Stimulated activated CD4-positive, alpha-beta T cell treated with anti-CD3 and anti-CD28 coated beads, TNF-alpha, amount 100 ng/mL, for 1 hour (primary cell): ENCODE measurements at places on chromosomes 2 and 18.

- DNase-seq = no peak
Measured at GRCh38 chr2:70613521-70613920, 59.9 kb upstream of the TGFA start.

DNA sequence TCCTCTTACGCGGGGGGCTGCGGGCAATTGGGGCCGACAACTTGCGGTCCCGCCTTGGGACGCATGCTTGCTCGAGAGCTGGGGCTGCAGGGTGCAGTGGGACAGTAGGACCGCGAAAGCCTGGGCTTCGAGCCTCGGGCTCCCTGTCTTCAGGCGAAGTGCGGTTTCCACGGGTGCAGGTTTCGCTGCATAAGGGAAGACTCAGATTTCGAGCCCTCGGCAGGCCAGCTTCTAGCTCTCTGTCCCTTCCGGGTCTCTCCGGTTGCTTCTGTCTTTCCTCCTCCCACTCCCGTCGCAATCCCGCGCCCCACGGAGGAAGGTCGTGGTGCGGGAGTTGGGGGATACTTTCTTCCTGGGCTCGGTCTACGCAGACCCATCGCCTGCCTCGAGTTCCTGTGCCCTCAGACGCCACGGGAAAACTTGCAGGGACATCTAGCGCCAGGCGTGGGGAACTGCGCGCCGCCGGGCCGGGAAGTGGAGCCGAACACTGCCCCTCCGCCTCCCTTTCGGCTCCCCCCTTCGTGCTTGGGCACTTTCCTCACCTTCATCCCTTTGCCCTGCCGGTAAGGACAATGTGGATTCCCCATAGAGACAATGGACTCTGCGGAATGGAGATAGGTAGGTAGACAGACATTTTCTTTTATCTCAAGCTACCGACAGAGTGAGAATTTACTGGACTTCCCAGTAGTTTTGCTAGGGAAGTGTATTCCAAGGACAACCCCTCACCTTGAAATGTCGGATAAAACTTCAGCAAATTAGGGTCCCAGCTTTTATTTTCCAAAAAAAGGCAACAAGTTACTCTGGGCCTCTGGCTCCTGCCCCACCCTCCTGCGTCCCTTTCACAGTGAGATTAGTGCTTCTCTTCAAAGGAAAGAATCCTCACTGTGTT lies 4.2 kb upstream of the HOXD13 start:
- no peak for DNase-seq

- DNase-seq = no peak
Measured at GRCh38 chr2:241775223-241776177, 1.1 kb upstream of the GAL3ST2 start.

- DNase-seq = no peak
Measured at GRCh38 chr2:182818925-182819324, 47.5 kb downstream of the FRZB start.

DNA sequence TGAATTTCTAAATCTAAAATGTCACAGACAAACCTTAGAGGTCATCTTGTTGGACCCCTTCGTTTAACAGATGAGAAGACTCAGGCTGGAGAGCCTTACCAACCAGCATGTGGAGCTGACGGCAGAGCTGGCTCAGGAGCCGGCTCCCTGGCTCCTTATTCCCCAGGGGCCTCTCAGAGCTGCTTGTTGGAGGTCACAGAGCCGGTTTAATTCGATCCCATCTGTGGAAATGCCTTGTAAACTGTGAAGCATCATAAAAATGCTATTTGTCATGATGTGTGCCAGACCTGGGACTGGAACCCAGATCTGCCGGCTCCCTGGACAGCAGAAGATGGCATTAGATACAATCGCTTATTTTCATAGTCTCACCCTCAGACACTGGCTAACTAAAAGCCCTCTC lies 8.2 kb upstream of the CIB4 start:
- DNase-seq = no peak

DNA sequence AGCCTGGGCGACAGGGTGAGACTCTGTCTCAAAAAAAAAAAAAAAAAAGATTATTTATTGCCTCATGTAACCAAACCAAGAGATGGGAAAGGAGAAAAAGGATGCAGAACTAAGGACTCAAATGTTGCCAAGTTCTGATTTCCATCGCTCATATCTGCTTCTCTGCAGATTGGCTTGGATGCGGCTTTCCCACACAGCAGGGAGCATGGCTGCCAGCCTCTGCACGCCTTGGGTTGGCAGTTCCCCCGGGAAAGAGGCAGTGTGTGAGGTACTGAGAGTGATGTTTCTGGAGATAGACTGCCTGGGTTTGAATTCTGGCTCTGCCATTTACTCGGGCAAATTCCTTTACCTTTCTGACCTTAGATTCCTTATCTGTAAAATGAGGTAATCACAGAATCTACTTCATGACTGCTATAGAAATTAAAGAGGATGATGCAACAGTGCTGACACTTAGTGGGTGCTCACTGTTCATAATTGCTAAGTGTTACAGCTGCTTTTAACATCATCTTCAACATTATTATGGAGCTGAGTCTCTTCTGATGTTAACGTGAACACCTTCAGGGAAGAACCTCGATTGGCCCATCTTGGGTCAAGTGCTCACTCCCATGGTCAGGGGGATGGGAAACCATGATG lies 68.8 kb downstream of the ACAA2 start:
- DNase-seq = no peak

GRCh38 chr18:75200071-75200470 lies 8.9 kb downstream of the PTGR3 start:
- DNase-seq = no peak
